ENCODE measurements at places on chromosomes 2 and 18. TPM values are rescaled to one million over a fixed set of nuclear protein-coding genes. Genes with fewer than 3 reads are reported as not detected.

GRCh38 chr2:220503431-220503830 is 876.0 kb downstream of the SLC4A3 start:
- H3K4me3 ChIP-seq: no peak overlapping the region
- no peak overlapping the region for H3K27ac ChIP-seq
- DNase-seq: no peak
- H3K36me3 ChIP-seq: no peaks in the 10 kb centered on the region

GRCh38 chr2:165469417-165469816 is at the start of gene CSRNP3:
Gene CSRNP3 (plus strand): TSS chr2:165469698. CDS start chr2:165595066, 125,368 bp downstream.
- no peak within 1 kb of the TSS for H3K27ac ChIP-seq
- peak within 1 kb of the TSS; percentile 86 for H3K4me3 ChIP-seq
- no peaks in the 10 kb centered on the region for H3K4me1 ChIP-seq
- H3K36me3 ChIP-seq: no peaks in the 10 kb centered on the region
- no peaks in the 10 kb centered on the region for H3K27me3 ChIP-seq
- peak; percentile 88 for DNase-seq

- no peak overlapping the region for H3K27ac ChIP-seq
- H3K4me1 ChIP-seq: no peaks in the 10 kb centered on the region
- H3K27me3 ChIP-seq: peaks cover 76% of the 10 kb centered on the region
- no peak for DNase-seq
- H3K36me3 ChIP-seq: no peaks in the 10 kb centered on the region
These were observed 7.1 kb downstream of the CYP26B1 start for GRCh38 chr2:72140621-72140960.

- H3K27ac ChIP-seq: no peak overlapping the region
- H3K36me3 ChIP-seq: no peaks in the 10 kb centered on the region
- H3K4me3 ChIP-seq: no peak overlapping the region
- H3K4me1 ChIP-seq: no peaks in the 10 kb centered on the region
- no peak for DNase-seq
These were observed 135.9 kb downstream of the ABCA12 start for GRCh38 chr2:215002500-215002899.

DNA sequence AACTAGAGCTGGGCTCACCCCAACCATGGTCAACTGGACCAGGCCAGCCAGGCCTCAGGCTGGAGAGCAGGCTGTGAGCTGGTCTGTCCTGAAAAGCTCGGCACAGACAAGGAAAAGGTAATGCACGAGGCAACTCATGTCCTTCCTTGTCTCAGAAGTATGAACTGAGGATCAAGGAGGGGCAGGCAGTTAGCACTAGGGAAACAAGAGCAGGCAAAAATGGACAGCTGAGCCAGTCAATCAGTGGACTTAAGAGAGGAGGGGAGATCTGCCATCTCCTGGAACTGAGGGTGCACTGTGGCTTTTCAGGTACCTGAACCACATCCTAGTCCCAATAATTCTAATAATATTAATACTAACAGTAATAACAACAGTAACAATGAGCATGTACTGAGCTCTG is 20.6 kb upstream of the WIPF1 start:
- H3K27ac ChIP-seq: no peak overlapping the region
- no peaks in the 10 kb centered on the region for H3K36me3 ChIP-seq
- H3K4me1 ChIP-seq: peaks cover 4% of the 10 kb centered on the region
- H3K27me3 ChIP-seq: no peaks in the 10 kb centered on the region
- H3K4me3 ChIP-seq: no peak overlapping the region
- no peak for DNase-seq

- no peaks in the 10 kb centered on the region for H3K36me3 ChIP-seq
- H3K27me3 ChIP-seq: no peaks in the 10 kb centered on the region
- no peaks in the 10 kb centered on the region for H3K4me1 ChIP-seq
These were observed 69.9 kb upstream of the STK39 start for GRCh38 chr2:168317282-168317681.

GRCh38 chr2:137199751-137200150 is 434.4 kb downstream of the THSD7B start:
- no peaks in the 10 kb centered on the region for H3K27me3 ChIP-seq
- H3K36me3 ChIP-seq: no peaks in the 10 kb centered on the region
- DNase-seq: no peak
- no peaks in the 10 kb centered on the region for H3K4me1 ChIP-seq
- no peak overlapping the region for H3K4me3 ChIP-seq
- H3K27ac ChIP-seq: no peak overlapping the region

- no peak overlapping the region for H3K4me3 ChIP-seq
- DNase-seq: no peak
- H3K36me3 ChIP-seq: no peaks in the 10 kb centered on the region
- no peaks in the 10 kb centered on the region for H3K4me1 ChIP-seq
These were observed 69.5 kb upstream of the TLK1 start for GRCh38 chr2:171230176-171230575.

DNA sequence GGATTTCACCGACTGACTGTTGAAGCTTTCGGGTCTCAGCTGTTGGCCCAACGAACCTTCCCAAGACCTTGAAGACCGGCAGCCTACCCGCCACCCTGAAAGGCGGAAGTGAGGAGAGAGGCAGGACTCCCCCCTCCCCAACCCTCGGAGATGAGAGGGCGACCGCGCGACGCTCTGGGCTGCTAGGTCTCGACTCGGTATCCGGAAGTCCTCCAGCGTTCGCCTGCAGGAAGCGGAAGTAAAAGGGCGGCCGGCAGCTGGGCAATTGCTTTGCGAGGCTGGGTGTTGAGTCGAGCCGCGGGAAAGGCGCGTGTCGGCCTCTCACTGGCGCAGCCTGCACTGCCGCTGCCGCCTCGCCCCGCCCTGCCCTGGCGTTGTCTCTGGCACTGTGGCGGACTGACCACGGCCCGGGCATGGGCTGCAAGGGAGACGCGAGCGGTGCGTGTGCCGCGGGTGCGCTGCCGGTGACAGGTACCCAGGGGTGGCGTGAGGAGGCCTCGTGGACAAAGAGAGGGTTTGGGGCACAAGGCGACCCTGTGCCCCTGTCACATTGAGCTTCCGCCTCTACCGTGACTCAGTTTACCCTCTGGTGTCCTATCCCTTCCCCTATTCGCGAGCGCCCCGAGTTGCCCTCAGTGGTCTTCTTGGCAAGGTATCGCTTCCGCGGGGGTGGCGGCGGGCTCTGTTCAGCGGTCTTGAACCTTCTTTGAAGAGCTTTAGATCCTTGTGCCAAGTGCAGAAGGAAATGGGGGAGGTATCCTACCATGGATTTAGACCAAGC is at the start of gene UGGT1:
UGGT1 (plus strand) TSS at position 256 of the 781 bp plus-strand sequence; CDS start at position 414, 158 bp downstream.
- peak; percentile 98 for DNase-seq
- H3K36me3 ChIP-seq: peaks cover 6% of the 10 kb centered on the region
- H3K27ac ChIP-seq: peak within 1 kb of the TSS; percentile 92
- peaks cover 3% of the 10 kb centered on the region for H3K4me1 ChIP-seq

GRCh38 chr2:134293719-134294537 is 40.1 kb downstream of the MGAT5 start:
- H3K4me1 ChIP-seq: no peaks in the 10 kb centered on the region
- H3K27me3 ChIP-seq: no peaks in the 10 kb centered on the region
- no peak overlapping the region for H3K4me3 ChIP-seq

- H3K36me3 ChIP-seq: peaks cover 89% of the 10 kb centered on the region
- H3K4me3 ChIP-seq: no peak overlapping the region
- no peak overlapping the region for H3K27ac ChIP-seq
These were observed 14.5 kb downstream of the VPS4B start for GRCh38 chr18:63407734-63408133.

The CNRIP1 gene
- total RNA-seq: not detected

The GPAT2 gene
- not detected for total RNA-seq

The DAPL1 gene
- total RNA-seq: not detected

The CYBRD1 gene
- 3.6 TPM for total RNA-seq

The AMMECR1L gene
- 21.7 TPM for total RNA-seq

The PLEKHM3 gene
- 17.9 TPM for total RNA-seq

The MYL12B gene
- total RNA-seq: 162 TPM

The SLC5A7 gene
- not detected for total RNA-seq

The RFX8 gene
- total RNA-seq: not detected

The PRLH gene
- not detected for total RNA-seq

All from endodermal cell (in vitro differentiated cells).